ENCODE measurements at places on chromosomes 11 and 22.

DNA sequence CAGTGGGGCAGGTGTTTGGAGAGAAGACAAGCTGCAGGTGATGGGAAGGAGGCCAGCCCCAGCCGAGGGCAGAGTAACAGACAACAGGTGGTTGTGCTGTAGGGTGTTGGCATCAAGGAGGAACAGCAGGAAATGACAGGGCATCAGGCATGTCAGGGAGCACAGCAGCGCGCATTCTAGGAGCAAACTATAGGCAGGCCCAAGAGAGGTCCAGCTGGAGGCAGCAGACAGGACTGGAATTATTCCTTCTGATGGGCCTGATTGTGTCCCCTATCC, 13.6 kb downstream of the ADM start:
- peaks cover 5% of the 10 kb centered on the region for H3K4me1 ChIP-seq
- H3K36me3 ChIP-seq, result no peaks in the 10 kb centered on the region
- no peak overlapping the region for H3K27ac ChIP-seq
- DNase-seq, result no peak

DNA sequence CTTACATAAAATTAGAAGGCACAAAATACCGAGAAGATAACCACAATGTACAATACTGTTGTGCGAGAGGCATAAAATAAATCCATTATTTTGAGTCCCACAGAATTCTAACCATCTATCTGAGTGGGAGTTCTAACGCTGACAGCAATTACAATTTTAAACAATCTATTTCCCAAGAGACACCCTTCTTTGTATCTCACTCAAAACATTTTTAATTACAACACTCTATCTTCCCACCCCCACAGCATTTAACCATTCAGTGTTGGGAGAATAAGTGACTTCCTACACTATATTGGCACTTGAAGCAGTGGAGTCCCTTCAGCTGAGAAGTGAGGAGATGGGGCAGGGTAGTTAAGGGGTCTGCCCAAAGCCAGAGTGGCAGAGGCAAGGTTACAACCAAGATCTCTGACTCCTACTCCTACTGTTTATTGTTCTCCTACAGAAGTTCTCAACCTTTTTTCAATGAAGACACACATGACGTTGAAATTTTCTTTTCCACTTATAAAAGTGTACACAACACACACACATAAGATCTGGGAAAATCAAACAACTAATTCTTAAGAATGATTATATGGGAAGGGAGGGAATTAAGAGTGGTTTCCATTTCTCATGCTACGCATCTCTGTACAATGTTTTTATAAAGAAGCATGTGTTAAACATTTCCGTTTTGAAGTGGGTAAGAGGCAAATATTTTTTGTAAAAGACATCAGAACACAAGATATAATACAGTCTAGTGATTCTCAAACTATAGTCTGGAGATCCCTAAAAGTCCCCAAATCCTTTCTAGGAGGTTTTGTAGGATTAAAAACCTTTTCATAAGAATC, 10.9 kb downstream of the SLC25A17 start:
- no peak overlapping the region for H3K27ac ChIP-seq
- DNase-seq, result no peak
- peaks cover 7% of the 10 kb centered on the region for H3K36me3 ChIP-seq
- peaks cover 23% of the 10 kb centered on the region for H3K4me1 ChIP-seq
- no peaks in the 10 kb centered on the region for H3K27me3 ChIP-seq

DNA sequence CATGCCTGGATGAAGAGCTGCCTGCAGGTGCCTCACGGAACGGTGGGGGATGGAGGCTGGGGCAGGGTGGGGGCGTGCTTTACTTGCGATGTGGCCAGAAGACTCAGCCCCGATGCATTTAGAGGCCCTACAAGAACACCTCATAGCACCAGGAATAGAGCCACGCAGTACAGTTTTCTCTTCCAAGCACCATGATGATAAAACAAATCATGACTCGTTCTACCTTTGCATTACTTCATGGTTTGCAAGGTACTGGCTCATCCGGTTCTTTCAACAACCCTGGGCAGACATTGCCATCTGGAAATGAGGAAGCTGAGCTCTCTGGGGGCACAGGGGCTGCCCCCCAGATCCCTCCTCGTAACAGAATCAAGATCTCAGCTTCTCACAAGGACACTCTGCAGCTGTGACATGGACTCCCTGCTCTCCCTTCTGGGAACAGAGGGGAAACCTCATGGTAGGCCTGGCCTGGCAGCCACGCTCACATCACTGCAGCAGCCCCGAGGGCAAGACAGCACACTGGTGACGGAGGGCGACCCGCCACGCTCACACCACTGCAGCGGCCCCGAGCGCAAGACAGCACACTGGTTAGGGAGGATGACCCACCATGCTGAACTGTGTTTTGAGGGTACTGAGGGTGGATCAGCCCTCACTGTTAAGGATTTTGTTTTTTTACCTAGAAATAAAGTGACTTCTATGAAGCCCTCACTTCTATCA, 46.9 kb downstream of the PHF21B start:
- peaks cover 34% of the 10 kb centered on the region for H3K27me3 ChIP-seq
- no peaks in the 10 kb centered on the region for H3K36me3 ChIP-seq
- no peak for DNase-seq
- no peak overlapping the region for H3K4me3 ChIP-seq

GRCh38 chr11:95086836-95087570, 2.6 kb upstream of the ENDOD1 start:
- no peak overlapping the region for H3K27ac ChIP-seq
- H3K4me1 ChIP-seq, result peaks cover 28% of the 10 kb centered on the region
- H3K36me3 ChIP-seq, result peaks cover 8% of the 10 kb centered on the region
- DNase-seq, result no peak

- H3K36me3 ChIP-seq, result peaks cover 25% of the 10 kb centered on the region
- no peaks in the 10 kb centered on the region for H3K27me3 ChIP-seq
- H3K27ac ChIP-seq, result no peak overlapping the region
- no peak overlapping the region for H3K4me3 ChIP-seq
- DNase-seq, result no peak
Measured at GRCh38 chr11:67320691-67321090, 17.4 kb downstream of the SSH3 start.

DNA sequence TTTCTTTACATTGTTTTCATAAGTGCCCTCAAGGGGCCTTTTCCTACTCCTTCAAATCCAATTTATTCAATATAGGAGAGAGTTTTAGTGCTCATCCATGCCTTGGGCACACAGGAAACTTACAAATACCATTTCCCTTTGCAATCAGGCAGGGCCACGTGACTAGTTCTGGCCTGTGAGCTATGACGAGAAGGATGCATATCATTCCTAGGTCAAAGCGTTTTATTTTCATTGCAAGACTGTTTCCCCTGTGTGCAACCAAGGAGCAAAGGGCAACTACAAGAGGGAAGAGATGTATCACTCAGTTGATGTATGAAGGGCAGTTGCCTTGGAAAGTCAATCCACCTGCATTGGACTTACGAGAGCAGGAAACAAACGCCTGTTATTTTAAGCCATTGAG, 1.9 kb upstream of the TRAF6 start:
- H3K36me3 ChIP-seq, result peaks cover 12% of the 10 kb centered on the region
- no peak overlapping the region for H3K4me3 ChIP-seq
- no peak for DNase-seq

GRCh38 chr11:124170801-124171586, 12.2 kb upstream of the OR10D3 start:
- H3K4me3 ChIP-seq, result no peak overlapping the region
- H3K27ac ChIP-seq, result no peak overlapping the region
- no peaks in the 10 kb centered on the region for H3K4me1 ChIP-seq
- H3K36me3 ChIP-seq, result no peaks in the 10 kb centered on the region
- no peak for DNase-seq
- H3K27me3 ChIP-seq, result peaks cover 7% of the 10 kb centered on the region
